Stimulated activated CD4-positive, alpha-beta T cell treated with anti-CD3 and anti-CD28 coated beads, Interleukin-4, amount 100 ng/mL, for 4 hours (primary cell): ENCODE measurements at places on chromosomes 3 and 15.
A peak's percentile ranks its signal among the peaks of the same experiment; 100 is the strongest.

DNA sequence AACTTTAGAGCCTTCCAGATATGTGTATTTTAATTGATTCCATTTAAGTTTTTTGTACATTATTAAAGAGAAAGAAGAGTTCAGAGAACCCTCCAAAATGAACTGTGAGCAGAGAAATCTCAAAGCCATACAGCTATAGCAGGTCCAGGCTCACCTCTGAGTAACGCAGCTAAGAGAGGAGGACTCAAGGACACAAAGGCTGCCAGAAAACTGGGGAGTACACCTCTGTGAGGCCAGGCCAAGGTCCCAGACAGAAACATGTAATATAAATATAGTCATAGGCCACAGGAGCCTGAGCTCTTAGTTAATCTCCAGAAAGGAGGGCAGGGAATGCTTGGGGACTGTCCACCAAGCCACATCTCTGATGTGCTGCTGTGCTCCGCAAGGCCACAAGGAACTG, 66.5 kb downstream of the TMEM39A start:
- no peak for DNase-seq

- no peak for DNase-seq
Observed at GRCh38 chr3:11159421-11159904, 5.2 kb downstream of the HRH1 start.

DNA sequence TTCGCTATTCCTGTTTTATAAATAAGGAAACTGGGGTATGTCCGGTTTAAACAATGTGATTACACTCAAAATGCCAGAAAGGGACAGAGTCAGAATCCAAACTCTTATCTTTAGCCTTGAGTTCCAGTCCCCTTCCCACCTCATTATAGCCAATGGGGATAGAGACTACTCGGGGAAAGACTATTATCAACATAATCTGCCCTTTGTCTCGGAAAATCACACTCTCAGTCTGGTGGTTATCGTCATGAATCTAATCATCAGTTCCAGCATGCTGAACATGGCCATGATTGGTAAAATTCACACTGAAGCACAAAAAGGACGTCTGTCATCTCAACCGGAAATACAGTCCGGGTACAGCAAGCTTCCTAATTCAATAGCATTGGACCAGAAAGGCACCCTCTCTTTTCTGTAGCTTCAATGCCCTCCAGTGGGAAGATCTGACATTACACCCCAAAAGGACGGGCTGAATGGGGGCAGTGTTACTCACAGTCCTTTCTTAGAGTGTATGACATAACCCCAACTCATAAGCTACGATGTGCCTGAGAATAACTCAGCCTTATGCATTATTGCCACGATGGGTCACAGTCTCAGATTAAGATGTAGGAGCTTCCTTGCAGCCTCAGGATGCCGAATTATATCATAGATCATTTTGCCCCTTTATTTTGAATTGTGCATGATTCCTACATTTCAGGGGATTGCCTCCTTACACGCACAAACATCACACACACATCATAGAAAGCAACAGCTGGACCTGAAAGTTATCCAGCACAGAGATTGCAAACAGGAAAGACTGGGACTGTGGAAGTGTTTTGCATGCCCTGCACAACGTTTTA, 390.4 kb upstream of the LMCD1 start:
- peak; percentile 33 for DNase-seq

DNA sequence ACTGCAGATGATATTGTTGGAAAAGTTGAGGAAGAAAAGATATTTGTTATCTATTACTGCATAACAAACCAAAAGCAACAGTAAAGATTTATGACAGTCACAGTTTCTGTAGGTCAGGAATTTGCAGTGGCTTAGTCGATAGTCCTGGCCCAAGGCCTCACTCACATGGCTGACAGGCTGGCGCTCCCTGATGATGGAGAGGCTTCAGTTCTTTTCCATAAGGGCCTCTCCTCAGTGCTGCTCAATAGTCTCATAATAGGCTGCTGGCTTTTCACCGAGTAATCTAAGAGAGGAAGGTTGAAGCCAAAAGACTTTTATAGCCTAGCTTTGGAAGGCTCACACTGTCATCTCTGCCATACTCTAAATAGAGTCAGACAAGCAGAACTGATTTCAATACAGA, 17.7 kb downstream of the IREB2 start:
- DNase-seq = no peak

GRCh38 chr15:99486371-99487336, 79.1 kb upstream of the MEF2A start:
- no peak for DNase-seq

DNA sequence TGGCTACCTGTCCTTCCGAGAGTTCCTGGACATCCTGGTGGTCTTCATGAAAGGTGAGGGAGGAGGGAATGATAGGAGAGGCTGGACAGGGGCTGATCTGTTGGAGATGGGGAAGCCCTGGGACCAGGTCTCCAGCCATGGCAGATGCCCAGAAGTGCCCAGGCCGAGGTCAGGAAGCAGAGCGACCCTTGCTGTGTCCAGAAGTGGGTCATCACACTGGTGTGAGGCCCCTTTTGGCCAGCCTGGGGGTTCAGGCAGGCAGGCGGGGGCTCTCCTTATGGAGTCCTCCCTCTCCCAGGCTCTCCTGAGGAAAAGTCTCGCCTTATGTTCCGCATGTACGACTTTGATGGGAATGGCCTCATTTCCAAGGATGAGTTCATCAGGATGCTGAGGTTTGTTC, 17.8 kb downstream of the DUOX1 start:
- DNase-seq = no peak
